ENCODE measurements at places on chromosomes 4 and X.

GRCh38 chr4:124948976-124949597 is 236.6 kb upstream of the ANKRD50 start:
- no peak for DNase-seq

- no peak for DNase-seq
These were observed 19.0 kb downstream of the CXXC4 start for GRCh38 chr4:104475652-104476051.

DNA sequence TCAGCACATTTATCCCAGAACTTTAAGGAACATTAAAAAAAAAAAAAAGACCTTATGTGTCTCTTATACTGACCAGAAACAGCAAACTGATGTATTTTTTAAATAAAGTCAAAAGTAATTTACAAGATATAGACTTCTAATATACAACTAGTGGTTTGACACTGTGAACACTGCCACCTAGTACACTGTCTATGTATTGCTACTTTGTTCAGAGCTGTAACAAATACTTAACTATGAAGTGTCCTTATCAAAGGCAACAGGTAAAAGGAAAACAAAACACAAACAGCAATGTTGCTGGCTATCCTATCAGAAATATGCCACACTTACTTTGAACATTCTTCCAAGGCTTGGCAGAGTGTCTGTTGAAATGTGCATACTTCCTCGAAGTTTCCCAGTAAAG is 60.4 kb downstream of the CD40LG start:
- DNase-seq, result no peak

DNA sequence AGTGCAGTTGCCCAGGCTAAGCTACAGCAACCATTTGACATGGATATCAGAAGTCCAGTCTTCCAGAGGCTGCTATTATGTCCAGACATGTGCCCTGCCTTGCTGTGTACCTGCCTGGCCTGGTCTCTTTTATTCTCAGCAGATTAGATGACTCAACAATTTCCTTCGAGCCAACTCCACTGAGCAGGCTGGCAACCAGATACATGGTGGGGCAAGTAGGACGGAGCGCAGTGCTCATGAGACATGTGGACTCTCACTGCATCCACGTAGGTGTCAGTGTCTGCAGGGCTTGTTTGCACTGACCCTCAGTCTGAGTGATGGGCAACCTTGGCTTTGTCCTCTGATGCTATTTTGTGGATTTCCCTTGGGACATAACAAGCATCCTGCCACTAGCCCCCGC is 7.2 kb upstream of the MAGEA11 start:
- no peak for DNase-seq

DNA sequence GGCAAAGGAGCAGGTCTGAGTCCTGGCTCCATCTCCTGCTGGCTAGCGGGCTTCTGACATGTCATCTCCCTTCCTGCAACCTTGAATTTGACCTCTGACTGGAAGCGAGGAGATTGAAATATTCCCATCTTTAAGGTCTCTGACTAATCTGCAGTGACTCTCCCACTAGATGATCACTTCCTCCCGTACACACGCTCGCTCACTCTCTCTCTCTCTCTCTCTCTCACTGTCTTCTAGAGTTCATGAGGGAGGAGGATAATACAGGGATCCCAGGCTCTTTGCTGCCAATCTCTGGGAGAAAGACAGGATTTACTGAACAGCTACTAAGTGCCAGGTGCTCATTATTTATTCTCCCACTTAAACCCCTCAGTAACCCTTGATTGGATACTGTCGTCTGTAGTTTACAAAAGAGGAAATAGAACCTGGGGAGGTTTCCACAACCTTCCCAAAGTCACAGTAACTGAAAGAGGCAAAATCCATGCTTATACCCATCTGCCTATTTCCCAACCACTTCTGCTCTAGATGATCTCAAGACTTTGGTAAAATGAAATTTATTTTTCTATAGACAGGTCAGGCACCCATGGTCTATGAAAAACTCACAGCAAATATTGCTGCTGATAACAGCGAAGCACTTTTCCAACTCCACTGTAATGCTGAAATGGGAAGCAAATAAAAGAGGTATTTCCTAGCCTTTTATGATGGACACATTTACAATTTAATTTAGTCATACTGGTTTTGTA is 193.5 kb upstream of the C1QTNF7 start:
- no peak for DNase-seq

DNA sequence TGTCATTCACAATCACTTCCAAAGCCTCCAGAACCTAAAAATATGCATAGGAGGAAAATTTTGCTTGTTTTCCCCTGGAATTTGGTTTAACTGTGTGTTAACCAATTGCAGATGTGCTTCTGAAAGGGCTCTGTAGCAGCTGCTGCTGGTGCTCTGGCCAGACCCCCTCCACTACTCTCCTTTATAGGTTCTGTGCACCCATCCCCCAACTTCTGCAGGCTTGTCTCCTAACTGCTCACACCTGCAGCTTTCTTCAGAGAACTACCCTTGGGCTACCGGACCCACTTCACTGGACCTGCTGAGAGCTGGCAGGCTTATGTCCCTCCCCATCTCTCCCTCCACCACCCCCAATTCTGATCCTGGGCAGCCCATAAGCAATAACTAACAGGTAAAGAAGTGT is 662.1 kb upstream of the DIPK2B start:
- no peak for DNase-seq

DNA sequence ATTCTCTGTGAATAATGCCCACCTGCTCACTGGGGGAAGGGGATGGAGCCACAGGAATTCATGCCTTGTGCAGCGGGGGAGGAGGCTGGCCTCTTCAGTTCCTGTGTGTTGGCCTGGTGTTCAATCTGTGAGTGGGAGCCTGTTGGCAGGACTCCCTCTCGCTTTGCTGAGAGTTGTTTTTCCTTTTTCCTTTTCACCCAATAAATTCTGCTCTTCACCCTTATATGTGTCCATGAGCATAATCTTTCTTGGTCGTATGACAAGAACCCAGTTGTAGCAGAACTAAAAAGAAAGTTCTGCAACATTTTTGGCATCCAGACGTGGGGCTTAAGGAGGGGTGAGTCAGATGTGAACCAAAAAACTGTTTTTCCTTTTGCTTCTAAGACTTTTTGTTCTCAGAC is 235.2 kb upstream of the HDX start:
- DNase-seq, result no peak

GRCh38 chrX:52830551-52830950 is 19.5 kb downstream of the XAGE5 start:
- DNase-seq, result no peak

DNA sequence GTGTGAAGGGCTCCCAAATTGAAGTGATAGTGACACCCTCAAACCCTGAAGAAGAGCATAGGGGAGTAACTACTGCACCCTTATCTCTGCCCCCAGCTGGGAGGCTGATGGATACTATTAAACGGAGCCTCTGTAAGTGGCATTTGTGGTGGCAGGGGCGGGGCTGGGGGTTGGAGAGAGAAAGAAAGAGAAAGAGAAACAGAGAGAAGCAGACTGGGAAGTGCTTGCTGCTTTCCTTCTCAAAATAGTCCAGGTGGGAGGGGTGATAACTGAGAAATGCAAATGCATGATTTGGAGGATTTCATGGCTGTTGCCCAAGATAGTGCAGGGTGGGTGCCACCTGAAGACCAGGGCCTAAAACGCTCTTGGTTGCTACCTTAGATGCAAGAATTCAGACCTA is 253.5 kb upstream of the GATB start:
- no peak for DNase-seq

GRCh38 chr4:25767877-25768725 is 94.7 kb downstream of the SEL1L3 start:
- DNase-seq, result peak; percentile 24

- peak; percentile 4 for DNase-seq
These were observed 261.8 kb downstream of the DHX15 start for GRCh38 chr4:24322511-24322910.

DNA sequence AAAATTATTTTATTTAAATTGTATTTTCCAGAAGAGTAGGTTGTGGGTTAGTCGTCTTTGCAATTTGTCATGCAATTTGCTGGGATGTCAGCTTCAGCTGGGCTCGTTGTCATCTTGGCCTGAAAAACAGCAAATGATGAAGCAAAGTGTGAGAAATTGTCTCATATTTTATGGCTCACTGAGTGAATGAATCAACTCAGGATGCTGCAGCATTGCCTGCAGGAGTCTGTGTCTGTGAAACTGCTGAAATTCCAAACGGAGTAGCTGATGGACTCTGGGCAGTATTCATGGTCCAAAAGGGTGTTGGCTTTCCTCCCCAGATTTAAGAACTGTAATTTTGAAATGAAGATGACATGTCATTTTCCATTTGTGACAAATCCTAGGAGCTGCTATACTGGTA is 37.2 kb downstream of the CXCL8 start:
- DNase-seq, result no peak

GRCh38 chr4:156391325-156391653 is 437.6 kb upstream of the CTSO start:
- DNase-seq, result no peak

GRCh38 chrX:39175418-39176057 is 374.3 kb downstream of the MID1IP1 start:
- DNase-seq, result no peak

DNA sequence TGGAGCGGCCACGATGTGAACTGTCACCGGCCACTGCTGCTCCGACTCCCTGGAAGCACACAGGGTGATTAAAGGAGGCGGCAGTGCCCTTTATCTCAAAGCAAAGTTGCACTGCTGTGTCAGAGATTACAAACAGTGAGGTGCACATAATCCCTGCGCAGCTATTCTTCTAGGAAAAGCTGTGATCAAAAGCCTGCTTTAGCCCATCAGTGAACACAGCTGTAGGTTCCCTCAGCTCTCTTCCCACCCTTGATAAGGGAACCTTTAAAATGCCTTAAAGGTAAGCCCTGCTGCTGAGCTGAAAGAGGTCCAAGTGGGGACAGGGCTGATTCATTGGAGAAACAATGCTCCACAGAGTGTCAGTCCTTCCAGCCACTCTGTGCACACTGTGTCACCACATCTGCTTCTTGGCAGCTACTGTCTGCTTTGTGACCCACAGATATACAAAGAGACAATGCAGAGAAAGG is 127.6 kb downstream of the EIF4E start:
- DNase-seq, result no peak

DNA sequence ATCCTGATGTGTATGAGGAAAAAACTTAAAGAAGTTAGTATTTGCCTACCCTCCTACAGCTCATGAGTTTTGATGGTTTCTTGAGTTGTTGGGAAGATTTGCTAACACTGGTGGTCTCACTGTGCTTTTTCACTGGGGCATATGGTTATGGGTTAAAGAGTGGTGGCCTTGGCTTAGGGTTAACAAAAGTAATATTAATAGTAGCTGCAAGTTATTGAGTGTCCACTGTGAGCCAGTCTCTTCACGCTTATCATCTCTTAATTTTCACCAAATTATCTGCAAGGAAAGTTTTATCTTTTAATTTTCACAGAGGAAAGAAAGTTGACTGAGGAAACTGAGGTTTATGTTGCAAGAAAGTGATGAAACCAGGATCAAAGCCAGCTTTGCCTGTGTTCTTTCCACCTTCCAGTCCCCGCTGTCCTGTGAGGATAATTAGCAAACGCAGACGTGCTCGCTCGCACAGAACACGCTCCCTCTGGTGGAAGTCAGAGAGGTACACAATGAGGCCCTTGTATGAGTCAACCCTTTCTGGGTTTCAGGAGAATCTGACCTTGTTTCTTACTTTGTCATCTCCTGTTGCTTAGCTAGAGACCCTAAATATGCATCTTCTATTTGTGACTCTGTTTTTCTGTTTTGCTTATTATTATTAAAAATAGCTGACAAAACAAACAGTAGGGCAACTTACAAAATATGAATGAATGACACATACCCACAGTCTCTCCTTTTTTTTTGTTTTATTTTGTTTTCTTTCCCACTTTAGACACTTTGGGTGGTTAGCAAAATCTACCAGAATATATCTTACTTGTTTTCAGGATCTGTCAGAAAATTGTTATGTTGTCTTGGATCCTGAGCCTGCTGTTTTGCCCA is 94.3 kb downstream of the DDIT4L start:
- DNase-seq, result peak; percentile 37

DNA sequence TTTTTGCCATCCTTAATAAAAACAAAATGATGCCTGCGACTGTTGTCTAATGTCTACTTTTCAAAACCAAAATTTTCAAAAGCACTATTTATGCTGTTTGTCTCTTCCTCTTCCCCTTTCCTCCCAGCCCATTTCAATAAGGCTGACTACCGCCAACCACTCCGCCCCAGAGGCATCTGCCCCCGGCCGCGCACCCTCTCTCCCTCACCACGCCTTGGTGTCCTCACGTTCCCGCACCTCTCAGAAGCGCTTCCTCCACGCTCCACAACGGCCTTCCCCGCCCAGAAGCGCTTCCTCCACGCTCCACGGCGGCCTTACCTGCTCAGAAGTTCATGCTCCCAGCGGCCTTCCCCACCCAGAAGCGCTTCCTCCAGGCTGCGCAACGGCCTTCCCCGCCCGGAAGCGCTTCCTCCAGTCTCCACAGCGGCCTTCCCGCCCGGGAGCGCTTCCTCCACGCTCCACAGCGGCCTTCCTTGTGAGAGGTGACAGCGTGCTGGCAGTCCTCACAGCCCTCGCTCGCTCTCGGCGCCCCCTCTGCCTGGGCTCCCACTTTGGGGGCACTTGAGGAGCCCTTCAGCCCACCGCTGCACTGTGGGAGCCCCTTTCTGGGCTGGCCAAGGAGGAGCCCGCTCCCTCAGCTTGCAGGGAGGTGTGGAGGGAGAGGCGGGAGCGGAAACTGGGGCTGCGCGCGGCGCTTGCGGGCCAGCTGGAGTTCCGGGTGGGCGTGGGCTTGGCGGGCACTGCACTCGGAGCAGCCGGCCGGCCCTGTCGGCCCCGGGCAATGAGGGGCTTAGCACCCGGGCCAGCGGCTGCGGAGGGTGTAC is 490.4 kb upstream of the ZFP42 start:
- no peak for DNase-seq

DNA sequence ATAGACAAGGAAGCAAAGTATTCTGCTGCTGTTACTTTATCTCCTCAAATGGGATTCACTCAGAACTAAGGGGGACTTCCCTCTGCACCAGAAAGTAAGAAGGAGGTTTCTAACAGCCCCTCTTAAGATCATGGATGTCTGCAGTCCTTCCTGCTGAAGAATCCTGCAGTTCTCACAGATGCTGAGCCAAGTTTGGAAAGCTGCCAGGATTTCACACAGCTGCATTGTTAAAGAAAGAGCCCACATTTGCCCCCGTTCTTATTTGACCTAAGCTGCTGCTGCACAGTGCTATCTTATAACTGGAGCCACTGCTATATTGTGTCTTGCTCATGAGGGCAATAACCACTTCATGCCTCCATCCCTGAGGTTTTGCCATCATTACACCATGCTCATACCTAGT is 81.1 kb downstream of the FAAH2 start:
- DNase-seq, result no peak

DNA sequence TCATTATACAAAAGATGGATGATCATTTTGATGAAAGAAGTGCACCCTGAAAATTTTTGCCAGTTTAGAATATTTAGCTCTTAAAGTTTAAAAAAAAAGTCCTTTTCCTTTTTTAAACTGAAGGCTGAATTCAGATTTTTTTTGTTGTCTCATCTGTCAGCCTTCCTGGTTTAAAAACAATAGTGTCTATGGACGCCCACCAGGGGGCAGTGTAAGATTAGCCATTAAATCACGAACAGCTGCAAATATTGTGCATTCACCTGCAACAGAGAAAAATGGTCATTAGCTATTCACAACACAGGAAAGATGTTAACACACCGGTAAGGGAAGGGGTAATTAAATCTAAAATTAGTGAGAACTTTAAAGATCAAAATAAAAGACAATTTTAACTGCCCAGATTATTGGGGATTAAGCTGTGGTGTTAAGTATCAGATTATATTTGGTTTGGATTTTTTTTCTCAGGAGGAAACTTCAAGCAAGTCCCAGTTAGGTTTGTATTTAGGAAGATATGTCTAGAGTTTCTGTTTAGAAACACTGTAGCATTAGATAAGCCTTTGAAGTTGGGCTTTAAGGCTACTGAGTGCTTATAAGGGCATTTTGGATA is 4.4 kb upstream of the CXorf38 start:
- no peak for DNase-seq
